Fibroblast of lung (primary cell): ENCODE measurements at places on chromosomes 11 and 22.

DNA sequence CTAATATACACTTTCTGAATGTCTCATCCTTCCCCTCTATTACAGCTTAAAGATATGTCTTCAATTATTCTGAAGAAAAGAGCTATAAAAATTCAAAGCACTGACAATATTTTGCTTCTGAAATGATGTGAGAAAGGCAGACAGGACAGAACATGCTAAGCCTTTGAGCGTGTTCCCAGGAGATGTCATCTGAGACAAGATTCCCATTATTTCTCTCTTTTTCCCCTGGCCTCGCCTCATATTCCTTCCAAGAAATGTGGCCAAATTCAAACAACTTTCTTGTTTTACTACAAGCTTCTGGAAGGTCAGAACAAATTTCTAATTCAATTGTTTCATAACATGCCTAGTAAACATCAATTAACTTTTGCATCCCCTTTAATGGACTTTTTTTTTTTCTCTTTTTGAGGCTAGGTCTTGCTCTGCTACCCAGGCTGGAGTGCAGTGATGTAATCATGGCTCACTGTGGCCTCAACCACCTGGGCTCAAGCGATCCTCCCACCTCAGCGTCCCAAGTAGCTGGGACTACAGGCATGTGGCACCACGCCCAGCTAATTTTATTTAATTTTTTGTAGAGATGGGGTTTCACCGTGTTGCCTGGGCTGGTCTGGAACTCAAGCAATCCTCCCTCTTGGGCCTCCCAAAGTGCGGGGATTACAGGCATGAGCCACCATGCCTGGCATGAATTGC is 37.1 kb upstream of the NFRKB start:
- no peak for DNase-seq

GRCh38 chr22:30178181-30179126 is 68.1 kb downstream of the LIF start:
- DNase-seq = no peak

DNA sequence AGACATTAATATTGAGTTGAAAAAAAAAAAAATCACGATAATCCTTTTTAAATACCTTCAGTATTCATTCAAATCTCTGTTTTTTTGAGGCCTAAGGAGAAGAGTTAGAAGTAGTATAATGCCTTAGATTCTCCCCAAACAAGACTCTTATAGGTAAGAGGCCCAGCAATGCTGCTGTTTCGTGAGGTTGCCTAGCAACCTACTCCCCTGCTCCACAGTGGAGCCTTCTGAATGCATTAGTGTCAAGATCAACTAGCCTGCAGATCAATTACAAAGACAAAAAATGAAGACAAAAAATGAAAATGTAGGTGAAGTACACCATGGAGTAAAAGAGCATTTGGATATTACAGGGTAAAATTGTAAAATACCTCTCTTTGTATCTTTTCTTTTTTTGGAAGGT is 229.8 kb upstream of the LUZP2 start:
- DNase-seq = no peak

DNA sequence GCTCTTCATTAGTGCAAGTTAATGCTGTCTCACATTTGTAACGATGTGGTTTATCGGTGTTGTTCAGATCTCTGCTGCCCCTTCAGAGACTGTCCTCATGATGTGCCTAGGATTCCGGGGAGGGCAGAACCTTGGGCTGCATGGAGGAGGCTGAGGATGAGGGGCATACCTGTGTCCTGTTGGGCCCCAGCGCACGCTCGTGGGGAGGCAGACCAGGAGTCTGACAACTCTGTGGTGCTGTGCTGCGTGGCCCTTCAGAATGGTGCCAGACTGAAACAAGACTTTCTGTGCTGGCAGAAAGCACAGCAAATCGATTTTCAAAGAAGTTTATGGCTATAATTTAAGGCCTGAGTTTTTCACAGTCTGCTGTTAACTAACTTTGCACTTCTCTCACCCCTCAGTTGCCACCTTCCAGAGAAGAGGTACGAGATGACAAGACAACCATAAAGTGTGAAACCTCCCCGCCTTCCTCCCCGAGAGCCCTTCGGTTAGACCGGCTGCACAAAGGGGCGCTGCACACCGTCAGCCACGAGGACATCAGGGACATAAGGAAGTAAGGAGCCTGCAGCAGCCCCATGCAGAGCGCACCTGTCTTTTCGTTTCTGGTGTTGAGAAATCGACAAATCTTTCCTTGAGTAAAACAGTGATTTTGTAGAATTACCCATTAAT is 44.3 kb upstream of the CTTN start:
- DNase-seq = no peak

- no peak for DNase-seq
Observed at GRCh38 chr11:217704-218103, 10.2 kb downstream of the RIC8A start.

DNA sequence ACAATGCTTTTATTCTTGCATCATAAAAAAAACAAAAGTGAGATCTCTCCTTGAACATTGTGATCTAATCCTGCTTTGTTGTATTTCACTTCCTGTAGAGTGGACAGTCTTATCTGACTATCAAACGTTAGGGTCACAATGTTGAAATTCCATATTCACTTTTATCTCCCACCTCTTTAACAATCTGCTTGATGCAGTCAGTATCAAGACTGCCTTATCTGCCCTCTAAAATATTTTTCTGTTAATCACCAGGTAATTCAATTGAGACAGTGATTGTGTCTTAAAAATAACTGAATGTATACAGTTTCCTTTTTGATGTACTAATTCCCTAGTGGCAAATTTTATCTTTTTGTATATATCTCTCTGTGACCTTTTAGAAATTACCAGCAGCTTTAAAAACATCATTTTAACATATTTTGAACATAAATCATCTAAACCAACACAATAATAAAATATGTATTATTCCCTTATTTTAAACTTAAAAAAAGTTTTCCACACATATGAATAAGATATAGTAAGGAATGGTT is 143.1 kb upstream of the MPPED2 start:
- no peak for DNase-seq

DNA sequence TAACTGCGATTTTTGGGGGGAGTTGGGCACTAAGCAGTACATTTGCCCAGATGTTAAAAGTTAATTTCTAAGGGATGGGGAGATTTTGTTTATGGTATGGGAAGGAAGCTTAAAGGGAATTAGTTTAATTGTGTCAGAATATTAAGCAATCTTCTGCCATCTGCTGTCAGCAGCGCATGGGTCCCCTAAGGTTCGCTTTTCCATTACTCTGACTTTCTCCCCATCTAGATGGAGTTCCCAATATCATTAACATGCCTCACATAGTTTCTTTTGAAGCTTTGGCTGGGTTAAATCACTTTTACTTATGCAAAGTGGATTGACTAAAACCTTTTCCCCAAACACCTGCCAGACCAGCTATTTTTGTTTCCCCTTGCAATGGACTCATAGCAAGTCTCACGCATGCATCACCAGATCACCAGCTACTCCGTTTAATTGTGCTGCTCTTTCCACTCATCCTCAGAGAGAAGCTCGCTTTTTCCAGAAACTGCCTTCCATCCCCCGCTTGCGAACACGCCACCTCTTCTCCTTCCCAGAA is 172.7 kb downstream of the FAT3 start:
- DNase-seq = no peak

GRCh38 chr11:58963551-58964104 is 24.3 kb downstream of the GLYATL1 start:
- peak; percentile 84 for DNase-seq

DNA sequence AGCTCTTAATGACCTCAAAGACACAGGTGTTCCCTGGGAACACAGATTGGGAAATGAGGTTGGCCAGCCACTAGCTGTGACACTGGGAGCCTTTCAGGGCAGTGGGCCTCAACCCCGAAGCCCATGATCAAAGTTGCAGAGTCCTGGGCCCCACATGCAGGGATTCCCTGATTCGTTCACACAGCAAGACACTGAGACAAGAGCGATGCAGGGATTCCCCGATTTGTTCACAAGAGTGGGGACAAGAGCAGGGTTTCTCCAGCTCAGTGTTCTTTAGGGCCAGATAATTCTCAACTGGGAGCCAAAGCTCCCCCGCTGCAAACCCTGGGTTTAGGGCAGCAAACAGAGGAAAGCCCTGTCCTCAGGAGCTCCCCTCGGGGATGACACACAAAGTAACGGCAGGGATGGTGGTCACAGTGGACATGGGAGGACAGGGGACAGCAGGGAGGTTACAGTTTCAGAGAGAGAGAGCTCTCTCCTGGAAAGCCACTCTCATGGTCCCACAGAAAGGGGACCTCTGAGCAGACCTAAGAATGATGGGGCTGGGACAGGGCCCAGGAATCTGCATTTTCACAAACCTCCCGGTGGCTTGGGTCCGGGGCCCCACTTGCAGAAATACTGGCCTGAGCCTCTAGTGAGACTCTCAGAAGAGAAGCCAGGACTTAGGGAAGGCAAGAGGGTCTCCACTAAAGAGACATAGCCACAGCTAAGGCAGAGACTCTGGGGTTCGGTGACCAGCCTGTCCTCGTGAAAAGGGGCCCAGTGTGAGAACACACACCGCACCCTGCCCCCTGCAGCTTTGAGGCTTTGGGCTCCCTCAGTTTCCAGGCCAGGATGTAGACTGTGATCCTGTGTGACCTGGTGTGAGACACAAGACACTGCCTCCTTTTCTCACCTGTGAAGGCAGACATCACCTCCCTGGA is 7.4 kb upstream of the GNAZ start:
- no peak for DNase-seq

DNA sequence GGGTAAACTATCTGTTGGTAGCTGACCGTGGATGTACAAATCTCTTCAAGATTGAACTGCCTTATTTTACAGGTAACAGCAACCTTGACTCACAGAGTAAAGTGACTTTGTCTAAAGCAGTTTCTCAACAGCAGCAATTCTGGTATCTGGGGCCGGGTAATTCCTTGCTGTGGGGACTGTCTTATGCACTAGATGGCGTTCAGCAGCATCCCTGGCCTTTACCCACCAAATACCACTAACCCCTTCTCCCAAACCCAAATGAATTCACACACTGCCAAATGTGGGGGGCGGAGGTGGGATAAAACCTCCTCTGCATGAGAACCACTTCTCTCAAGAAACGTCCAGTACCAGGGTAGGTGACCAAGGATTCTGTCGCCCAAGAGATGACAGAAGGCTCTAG is 1.7 kb upstream of the INCENP start:
- no peak for DNase-seq

- peak; percentile 95 for DNase-seq
Observed at GRCh38 chr11:45872651-45873356, 12.6 kb upstream of the MAPK8IP1 start.

- no peak for DNase-seq
Observed at GRCh38 chr11:110518809-110519514, 89.2 kb downstream of the FDX1 start.

DNA sequence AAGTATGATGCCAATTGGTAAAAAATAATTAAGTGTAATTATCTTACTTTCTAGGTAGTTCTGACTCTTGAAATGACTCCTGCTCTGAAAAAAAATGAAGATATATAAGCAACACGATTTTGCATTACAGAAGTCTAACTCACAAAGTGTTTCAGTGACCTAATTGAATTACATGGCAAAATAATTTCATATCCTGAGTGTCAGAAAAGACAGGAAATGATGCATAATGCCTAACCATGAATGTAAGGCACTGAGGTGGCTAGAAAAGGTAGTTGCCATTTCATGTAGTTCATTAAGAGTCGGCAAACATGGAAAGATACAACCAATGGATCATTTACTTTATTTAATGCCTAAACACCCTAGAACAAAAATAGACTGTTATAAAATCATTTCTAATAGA is 113.5 kb downstream of the GUCY1A2 start:
- no peak for DNase-seq

- no peak for DNase-seq
Observed at GRCh38 chr11:94681140-94681539, 87.0 kb upstream of the AMOTL1 start.

DNA sequence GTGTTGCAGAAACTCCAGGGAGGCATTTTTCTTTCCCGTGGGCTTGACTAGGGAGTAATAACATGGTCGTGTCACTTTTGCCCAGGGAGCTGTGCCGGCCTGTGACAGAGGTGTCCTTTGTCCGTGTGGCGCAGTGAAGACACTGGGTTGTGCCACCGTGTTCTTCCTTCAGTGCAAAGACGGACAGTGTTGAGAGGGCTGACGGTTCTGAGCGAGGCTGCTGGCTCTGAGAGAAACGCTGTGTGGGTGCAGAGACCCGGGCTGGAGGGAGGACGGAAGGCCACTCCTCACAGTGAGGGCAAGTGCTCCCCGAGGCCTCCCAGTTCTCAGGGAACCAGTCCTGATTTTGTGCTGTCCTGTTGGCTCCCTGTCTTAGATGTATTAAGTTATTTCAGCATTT is 20.2 kb downstream of the NUP50 start:
- DNase-seq = no peak

- no peak for DNase-seq
Observed at GRCh38 chr22:47129902-47130635, 367.6 kb downstream of the TBC1D22A start.

DNA sequence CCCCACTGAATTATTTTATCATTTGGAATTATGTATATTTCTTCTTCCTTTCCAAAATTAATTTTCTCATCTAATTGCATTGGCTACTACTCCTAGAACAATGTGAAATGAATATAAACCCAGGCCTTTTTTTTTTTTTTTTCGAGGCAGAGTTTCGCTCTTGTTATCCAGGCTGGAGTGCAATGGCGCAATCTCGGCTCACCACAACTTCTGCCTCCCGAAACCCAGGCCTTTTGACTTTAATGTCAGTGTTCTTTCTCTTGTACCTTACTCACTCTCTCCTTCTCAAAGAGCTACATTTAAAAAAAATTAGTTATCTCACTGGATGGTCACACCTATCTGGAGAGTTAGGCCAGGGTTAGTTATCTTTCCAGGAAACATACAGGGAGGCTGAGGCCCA is 35.3 kb upstream of the LRRC32 start:
- DNase-seq = no peak

DNA sequence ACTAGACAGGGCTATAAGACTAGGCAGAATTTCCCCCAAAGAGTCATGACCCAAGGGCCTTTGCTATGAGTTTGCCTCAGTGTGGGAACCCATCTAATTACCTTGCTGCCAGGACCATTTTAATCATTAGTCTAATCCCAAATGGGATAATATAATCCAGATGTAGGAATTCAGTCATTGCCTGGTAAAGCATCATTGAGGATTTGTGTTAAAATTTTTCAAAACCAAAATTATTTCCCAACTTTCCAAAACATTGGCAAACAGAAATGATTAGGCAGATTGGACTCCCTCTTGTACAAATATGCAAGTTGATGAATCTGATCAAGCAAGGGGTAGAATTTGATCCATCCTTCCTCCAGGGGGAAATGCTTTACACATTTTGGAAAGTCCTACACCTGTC is 16.2 kb upstream of the MMP13 start:
- DNase-seq = peak; percentile 18

DNA sequence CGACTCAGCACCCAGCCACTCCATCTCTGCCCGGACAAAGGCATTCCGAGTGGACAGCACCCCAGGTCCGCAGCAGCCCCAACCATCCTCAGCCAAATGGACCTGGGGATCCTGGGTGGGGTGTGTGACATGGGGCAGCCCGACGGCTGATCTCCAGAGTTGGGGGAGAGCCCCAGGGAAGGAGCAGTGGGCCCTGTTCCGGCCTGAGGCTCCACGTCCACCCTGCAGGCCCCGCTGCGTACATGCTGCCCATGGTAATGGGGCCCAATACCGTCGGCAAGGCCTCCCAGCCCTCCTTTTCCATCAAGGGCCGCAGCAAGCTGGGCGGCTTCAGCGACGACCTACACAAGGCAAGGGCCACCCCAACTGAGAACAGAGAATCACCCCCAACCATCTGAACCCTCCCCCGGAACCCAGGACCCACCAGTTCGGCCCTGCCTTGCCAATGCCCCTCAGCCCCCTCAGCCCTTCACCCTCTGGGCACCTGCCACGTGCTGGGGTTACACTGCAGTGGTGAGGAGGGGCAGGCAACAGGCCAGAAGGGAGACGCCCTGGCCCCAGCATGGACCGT is 5.4 kb downstream of the SCGB1C1 start:
- no peak for DNase-seq

GRCh38 chr22:46649141-46650077 is 29.2 kb downstream of the GRAMD4 start:
- peak; percentile 95 for DNase-seq
